AG09319 (cell line): ENCODE measurements at places on chromosomes 1 and 21.

GRCh38 chr1:9376886-9377333 lies 84.2 kb downstream of the SPSB1 start:
- DNase-seq: no peak

GRCh38 chr1:7583291-7584096 lies 187.6 kb upstream of the VAMP3 start:
- DNase-seq: no peak

GRCh38 chr1:199096591-199096990 lies 457.8 kb downstream of the PTPRC start:
- no peak for DNase-seq

- DNase-seq: no peak
These were observed 22.3 kb upstream of the PTGFR start for GRCh38 chr1:78468521-78468920.

DNA sequence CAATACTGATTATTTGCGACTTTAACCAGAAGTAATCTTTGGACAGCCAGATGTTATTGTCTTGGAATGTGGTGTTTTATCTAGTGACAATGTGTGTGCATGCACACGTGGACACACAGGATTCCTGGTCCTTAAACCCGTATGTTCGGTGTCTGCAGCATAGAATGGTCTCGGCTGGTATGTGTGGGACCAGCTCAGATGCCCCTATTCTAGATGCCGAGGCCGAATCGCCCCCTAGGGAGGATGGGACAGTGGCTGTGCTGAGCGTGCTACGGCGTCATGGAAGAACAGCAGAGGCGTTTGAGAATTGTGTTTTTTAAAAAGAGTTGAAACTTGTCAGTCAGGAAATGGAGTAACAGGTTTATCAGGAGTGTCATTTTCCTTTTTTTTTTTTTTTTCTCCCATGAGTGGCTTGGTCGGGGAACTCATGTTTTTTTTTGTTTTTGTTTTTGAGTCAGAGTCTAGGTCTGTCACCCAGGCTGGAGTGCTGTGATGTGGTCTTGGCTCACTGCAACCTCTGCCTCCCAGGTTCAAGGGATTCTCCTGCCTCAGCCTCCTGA lies 30.1 kb downstream of the SKI start:
- no peak for DNase-seq

GRCh38 chr1:90274376-90274775 lies 279.5 kb downstream of the ZNF326 start:
- no peak for DNase-seq

GRCh38 chr1:161083748-161084596 lies 5.4 kb downstream of the NECTIN4 start:
- DNase-seq: no peak

GRCh38 chr1:40384413-40384762 lies 10.9 kb downstream of the SMAP2 start:
- DNase-seq: no peak

- no peak for DNase-seq
These were observed 58.1 kb downstream of the PTP4A2 start for GRCh38 chr1:31879981-31880608.

DNA sequence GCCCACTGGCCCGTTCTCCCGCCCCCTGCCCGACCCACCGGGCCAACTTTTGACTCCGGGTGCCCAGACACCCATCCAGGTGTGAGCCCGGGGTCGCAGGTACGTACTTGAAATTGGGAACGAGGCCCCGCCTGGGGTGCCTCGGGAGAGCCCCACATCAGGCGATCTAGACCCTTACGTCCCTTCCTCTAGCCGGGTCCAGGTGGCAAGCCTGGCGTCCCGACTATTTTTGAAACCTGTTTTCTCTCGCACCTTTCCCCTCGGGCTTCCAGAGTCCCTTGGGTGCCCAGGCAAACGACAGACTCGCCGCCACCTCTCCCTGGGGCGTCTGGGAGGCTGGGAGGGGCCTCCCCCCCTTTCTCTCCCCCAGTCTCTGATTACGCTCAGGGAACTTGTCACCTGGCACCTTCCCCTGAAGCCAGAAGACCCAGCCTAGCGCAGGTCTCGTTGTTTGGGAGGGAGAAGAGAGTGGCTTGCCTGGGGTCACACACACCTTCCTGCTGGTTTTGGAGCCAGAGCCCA lies 898 bp downstream of the LDLRAP1 start:
- no peak for DNase-seq

DNA sequence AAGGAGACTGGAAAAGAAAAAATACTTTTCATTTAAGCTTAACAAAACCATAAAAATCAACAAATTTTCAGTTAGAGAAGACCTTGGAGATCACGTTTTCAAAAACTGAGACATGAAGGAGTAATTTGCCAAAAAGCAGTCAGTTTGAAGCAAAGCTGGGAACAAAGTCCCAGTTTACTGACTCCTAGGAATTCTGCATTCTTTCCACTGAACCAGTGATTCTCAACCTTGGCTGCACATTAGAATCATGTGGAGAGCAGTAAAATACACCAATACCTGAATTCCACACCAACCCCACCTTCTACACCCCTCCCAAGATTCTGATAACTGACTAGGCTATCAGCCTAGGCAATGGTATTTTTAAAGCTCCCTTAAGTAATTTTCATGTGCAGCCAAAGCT lies 73.5 kb downstream of the PRPF38A start:
- DNase-seq: no peak

GRCh38 chr1:247373721-247374141 lies 42.1 kb upstream of the ZNF496 start:
- DNase-seq: no peak

DNA sequence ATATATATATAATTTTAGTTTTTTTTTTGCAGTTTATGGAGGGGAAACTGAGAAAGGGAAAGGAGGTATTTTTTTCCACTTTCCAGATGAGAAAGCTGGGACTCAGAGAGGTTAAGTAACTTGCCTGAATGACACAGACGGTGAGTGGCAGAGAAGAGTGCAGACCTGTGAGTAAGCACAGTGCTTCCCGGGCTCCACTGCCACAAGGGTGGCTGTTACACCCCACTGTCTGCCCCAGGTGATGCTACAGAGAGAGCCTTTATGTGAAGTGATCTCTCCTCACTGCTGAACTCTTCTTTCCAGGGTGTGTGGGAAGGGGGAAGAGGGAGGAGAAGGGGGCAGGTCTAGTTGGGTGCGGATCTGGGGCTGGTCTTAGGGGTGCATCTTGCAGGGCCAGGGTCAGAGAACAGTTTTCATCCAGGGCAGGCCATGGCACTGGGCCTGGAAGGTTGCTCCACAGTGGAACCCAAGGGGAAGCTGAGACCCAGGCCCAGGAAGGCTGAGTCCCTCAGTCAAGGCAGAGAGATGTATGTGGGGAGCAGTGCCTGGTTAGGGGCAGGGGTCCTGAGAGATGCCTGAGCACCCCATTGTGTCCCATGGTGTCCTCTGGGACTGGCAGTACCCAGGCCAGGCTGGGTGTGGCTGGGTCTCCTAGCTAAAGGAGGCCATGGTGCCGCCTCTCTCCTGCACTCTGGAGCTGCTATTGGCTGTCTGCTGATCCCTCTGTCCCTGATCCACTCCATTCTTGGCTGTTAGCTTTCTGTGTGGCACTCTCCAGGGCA lies 357.5 kb downstream of the PTPRU start:
- DNase-seq: no peak

- DNase-seq: no peak
These were observed 23.4 kb downstream of the CTBS start for GRCh38 chr1:84550826-84551225.

- DNase-seq: no peak
These were observed 29.2 kb upstream of the CLDN8 start for GRCh38 chr21:30245061-30245460.

DNA sequence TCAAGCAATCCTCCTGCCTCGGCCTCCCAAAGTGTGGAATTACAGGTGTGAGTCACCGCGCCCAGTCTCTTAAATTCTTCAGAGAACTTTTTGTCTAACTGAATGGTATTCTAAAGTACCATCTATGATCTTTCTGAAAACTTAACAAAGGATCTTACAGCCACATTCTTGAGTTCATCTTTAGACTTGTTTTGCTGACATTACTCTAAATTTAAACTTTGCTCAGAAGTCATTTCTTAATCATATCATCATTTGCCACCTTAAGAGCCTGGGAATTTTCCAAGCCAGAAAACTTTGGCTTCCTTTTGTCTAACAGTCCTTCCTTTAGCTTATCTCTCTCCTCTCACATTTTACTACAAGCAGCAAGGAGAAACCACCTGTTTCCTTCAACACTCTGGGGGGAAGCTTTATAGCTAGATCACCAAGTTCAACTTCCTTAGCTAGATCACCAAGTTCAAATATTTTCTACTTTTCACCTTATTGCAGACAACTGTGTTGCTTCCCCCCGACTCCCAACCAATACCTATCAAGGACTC lies 5.4 kb upstream of the ZBTB8A start:
- no peak for DNase-seq

DNA sequence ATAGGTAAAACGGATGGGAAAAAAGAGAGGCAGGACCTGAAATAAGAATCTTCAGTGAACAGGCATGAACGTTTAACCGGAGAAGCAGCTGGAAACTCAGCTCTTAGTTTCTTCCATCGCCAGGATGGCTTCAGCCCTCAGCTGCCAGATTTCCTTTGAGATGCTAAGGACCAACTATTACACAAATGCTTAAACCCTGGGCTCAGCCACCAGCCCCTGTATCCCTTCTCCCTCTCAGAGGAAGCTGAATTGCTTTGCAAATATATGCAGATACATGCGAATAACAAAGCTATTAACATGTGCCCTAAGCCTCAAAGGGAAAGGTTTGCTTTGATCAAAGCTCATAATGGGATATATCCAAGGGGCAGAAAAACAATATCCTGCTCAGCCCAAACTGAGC lies 515.1 kb downstream of the OMA1 start:
- no peak for DNase-seq

DNA sequence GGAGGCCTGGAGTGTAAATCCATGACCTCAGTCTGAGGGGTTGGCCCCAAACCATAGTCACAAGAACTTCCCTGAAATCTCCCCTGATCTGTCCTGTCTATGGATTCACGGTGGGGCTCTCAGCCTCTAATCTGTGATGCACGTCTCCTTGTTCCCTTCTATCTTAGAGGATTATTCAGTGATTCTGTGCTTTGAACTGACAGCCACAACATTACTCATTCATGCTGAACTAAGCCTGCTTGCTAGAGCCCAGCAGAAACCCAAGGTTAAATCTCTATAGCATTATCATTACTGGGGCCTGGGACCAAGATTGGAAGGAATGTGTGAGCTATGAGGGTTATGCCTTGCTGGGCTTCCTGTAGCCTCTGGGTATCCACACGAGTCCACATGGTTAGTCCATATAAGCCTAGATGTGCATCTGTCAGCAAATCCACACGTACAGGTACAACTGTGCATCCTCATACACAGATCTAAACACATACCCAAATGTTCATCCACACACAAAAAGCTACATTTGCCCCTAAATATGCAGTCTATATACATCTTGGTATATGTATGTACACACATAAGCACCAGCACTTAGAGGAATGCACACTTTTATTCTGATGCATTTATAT lies 22.4 kb upstream of the MAGOH start:
- DNase-seq: no peak

DNA sequence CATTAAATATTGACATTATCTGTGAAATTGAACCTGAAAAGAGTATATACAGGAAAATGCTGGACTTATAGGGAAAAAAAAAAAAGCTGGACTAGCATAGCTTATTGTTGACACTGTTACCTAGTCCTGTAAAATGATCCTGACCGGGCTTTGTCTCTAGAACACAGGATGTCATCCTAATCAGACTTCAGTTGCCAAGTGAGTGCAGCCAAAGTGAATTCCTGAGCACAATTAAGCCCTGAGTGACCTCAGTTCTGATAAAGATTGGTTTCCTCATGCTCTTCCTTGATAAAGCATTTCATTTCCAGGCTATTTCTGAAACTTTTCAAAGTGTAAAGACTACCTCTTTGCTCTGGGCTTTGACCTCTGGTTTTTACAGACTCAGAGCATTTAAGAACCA lies 19.8 kb downstream of the SELP start:
- no peak for DNase-seq

- no peak for DNase-seq
These were observed 333.9 kb upstream of the ADAMTS5 start for GRCh38 chr21:27300770-27301169.

- DNase-seq: no peak
These were observed 10.4 kb downstream of the COL18A1 start for GRCh38 chr21:45415188-45415942.

DNA sequence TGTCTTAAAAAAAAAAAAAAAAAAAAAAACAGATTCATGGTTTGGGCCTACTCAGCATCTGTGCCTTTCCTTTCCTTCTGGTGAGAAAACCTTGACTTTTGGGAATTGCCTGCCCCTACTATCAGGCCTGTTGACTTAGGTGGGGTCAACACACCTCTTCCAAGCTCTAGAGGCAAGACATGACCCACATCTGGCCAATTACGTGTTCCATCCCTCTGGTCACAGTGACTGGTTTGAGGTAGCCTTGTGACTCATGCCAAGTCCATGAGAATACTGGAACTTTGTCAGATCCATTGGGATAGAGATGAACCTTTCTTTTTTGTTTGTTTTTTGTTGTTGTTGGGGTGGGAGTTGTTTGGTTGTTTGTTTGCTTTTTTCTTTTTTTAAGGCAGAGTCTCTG lies 37.3 kb upstream of the KHDRBS1 start:
- no peak for DNase-seq

GRCh38 chr1:29325675-29326074 lies 89.4 kb downstream of the PTPRU start:
- no peak for DNase-seq

DNA sequence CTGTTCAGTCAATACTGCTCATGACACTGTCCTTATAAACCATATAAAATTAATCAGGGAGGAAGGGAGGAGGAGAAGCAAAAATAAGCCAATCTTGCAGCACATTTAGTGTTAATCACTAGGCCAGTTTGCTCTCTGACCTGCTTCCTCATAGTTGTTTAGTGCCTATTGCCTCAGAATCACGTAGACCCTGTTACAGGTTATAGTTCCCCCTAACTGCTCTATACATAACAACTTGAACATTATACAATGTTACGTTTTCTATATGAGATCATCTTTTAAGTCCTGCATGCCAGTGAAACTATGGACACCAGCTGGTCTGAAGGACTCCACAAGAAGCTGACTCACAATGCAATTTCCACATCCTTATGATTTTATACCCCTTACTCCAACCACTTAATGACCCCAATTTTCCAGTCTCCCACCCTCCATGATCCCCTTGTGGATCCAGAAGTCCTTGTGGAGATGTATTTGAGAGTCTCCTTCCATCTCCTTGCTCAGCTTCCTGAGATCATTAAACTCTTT lies 34.9 kb upstream of the TACSTD2 start:
- DNase-seq: no peak

GRCh38 chr1:193819376-193819775 lies 633.0 kb upstream of the B3GALT2 start:
- no peak for DNase-seq

GRCh38 chr1:241542199-241542907 lies 10.2 kb downstream of the KMO start:
- no peak for DNase-seq

GRCh38 chr1:207903767-207904166 lies 7.2 kb downstream of the CD34 start:
- no peak for DNase-seq

DNA sequence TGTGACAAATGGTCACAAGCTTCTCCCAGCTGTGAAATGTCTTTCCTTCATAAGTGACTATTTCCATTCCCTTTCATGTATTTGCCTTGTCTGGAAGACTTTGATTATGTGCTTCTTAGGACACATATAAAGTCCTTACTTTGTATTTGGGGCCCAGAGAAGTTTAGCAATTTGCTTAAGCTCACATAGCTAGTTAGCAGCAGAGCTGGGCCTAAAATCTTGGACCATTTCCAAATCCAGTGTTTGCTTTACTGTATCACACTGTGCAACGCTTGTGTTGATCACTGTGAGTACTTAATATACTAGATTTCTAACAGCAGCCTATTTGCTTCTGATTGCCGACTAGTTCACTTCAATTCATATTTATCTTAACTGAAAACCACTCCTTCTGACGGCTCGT lies 2.2 kb upstream of the KCNA3 start:
- no peak for DNase-seq

GRCh38 chr1:14369526-14370213 lies 228.8 kb upstream of the KAZN start:
- DNase-seq: no peak
